ENCODE measurements at places on chromosomes 7 and 10.
A peak's percentile ranks its signal among the peaks of the same experiment; 100 is the strongest.

DNA sequence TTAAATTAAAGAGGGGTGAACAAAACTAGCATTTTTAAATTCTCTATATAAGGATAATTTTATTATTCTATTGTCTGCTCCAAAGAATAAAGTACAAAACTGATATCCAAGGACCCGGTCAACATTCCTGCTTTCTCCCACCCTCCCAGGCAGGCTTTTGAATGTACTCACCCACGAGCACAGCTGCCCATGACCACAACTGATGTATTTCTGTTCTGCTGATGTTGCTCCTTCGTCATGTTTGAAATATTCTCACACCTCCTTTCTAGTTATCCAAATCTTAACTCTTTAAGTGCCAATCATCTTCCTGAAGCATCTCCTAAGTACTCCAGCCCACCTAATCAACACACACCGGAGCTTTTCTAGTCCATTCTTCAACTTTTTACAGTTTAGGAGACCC is 46.7 kb downstream of the CALD1 start:
- DNase-seq = no peak

- no peak for DNase-seq
Measured at GRCh38 chr10:122243550-122243949, 27.5 kb upstream of the BTBD16 start.

DNA sequence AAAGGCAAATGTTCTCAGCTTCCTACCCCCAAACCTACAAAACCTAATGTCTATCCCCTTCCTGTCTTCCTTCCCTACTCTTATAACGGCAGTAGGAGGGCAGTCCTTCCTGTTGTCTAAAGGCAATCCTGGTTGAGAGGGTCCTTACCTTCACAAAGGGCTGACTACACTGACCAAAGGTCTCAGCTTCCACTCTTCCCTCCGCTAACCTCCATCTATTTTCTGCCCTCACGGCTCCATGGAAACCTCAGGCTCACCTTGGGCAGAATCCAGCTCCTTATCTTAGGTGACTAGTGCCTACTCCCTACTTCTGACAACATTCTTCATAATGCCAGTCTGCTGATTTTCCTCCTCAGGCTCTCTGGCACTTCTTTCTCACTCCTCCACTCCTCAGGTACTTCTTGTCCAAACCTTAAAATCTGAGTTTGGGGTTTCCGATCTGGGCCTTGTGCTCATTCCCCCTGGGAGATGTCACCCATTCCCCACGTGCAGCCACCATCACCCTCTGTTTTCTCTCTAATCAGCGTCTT is 542 bp downstream of the FBXL13 start:
- peak; percentile 12 for DNase-seq

GRCh38 chr7:11988186-11988585 is 156.2 kb upstream of the THSD7A start:
- DNase-seq = peak; percentile 1

Data from NCI-H146 (cell line).